ENCODE measurements at places on chromosomes 12 and 14.

GRCh38 chr12:1807087-1807860, 13.1 kb upstream of the LRTM2 start:
- no peak for DNase-seq

DNA sequence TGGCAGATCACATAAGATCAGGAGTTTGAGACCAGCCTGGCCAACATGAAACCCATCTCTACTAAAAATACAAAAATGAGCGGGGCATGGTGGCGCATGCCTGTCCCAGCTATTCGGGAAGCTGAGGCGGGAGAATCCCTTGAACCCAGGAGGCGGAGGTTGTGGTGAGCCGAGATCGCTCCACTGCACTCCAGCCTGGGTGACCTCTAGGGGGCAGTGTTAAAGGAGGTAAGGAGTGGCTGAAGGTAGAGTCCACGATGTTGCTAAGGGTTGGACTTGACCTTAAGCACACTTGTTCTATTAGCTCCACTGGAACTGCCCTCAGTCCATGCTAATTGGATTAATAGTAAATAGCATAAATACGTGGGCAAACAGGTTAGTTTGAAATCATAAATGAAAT, 62.4 kb upstream of the PSMC1 start:
- no peak for DNase-seq

DNA sequence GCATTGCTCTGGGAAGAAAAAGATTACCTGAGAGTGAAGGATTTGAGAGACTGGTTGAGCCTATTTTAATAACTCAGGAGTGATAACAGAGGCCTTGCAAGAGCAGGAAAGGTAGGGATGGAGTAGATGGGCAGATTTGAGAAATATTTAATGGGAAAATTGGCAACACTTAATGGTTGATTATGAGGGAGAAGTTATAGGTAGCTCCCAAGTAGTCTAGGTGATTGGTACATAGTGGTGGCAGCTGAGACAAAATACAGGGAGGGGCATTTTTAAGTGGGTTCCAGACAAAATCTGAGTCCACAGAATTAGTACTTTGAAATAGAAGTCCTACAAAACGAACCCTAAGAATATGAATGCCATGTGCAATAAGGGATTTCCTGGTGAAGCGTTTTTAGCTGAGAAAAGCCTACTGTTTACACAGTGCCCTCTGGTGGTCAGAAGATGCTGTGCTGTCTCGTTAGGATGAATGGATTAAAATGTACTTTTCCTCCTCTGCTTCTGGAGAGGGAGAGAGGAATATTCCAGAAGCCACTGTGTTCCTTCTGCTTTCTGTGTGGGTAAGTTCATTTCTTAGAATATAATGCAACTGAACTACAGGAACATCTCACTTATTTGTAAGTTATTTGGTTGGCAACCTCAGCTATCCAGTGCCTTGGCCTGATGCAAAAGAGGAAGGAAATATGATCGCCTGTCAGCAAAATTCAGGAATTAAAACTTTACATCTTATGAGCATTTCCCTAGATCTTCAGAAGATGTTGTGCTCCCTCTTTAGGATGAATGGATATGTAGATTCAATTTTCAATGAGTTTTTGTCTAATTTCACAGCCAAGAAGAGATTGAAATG, 6.5 kb downstream of the ZBTB1 start:
- peak; percentile 77 for DNase-seq

DNA sequence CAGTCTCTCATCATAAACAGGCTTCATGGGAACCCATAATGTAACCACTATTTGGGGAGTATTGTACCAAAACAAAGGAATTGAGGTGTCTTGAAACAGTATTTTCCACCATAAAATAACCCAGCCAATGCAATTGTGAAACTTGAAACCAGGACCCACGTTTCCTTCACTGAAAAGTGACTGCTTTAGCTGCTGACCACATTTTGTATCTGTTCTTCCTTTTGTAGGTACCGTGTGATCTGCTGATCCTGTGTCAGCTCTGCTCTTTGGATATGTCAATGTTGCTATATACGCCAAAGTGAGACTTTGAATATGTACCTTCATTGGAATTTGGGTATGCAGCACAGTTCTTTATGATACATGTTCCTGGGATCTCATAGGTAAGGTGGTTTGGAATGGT, 95.1 kb upstream of the CNTN1 start:
- DNase-seq, result no peak

DNA sequence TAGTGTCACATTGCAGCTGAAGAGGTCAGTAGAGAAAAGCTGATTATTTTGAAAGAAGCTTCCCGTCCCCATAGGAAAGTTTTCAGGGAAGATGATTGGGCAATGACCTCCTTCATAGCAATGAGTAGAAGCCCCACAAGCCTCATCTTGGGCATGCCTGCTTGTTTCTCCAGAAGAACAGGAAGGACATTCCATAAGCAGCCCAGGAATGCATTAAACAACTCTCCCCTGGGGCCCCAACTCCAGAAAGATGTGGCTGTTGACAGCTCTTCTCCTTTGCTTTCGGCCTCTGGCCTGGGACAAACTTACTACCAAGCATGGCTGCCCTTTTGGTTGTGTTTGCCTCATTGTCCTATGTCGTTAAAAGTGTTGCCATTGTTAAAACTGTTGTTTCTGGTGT, 5.7 kb upstream of the VDR start:
- no peak for DNase-seq

GRCh38 chr12:92719674-92720073, 16.9 kb downstream of the PLEKHG7 start:
- no peak for DNase-seq

DNA sequence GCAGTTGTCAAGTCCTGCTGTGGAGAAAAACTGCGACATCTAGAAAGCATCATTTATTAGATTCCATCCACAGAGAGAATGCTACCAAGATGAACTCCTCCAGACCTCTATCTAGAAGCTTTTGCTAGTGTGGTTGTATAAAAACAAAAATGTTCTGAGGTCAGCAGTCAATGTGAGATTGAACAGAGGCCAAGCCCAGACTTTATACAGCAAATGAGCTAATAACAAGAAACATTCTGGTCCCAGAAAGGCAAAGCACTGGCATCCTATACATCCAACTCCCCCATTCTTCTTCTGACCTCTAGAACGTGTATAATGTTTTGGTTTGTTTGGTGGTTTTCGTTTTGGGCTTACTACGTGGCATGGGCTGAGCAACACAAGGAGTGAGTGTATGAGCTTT, 26.7 kb upstream of the RIN3 start:
- no peak for DNase-seq

DNA sequence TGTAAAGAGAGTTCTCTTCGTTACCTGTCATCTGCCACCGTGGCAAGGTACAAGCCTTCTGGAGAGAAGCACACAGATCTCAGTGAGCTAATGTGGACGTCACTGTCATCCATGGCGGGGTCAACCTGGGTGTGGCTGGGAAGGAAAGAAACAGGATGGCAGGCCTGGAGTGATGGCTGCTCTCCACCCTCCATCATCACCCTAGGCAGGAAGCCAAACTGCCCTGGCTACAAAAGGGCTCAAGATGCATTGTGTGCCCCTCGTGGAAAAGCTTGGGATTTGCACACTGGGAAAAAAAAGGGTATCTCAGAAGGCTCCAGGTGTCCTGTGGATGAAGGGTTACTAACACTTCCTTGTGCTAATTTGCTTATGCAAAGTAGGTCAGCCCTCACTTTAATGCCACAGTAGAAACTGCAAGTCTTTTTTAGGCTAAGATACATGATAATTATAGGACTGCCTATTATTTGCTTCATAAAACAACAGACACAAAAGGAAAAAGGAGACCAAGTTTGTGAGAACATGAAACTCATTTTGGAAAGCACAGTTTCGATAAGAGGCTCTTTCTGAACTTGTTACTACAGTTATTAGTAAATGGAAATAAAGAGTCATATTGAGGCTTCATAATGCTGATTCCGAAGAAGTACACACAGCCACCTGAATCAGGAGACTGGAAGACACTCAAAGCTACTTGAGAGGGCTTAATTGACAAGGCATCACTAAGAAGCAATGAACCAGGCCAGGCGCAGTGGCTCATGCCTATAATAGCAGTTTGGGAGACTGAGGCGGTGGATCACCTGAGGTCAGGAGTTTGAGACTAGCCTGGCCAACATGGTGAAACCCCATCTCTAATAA, 18.9 kb downstream of the RFC5 start:
- peak; percentile 16 for DNase-seq

GRCh38 chr12:124796303-124796960, 67.2 kb downstream of the SCARB1 start:
- DNase-seq, result no peak

DNA sequence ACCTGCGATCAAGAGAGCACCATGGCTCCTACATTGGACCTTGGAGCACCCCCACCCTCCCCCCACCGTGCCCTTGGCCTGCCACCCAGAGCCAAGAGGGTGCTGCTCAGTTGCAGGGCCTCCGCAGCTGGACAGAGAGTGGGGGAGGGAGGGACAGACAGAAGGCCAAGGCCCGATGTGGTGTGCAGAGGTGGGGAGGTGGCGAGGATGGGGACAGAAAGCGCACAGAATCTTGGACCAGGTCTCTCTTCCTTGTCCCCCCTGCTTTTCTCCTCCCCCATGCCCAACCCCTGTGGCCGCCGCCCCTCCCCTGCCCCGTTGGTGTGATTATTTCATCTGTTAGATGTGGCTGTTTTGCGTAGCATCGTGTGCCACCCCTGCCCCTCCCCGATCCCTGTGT, 1.8 kb upstream of the RNU7-1 start:
- no peak for DNase-seq

DNA sequence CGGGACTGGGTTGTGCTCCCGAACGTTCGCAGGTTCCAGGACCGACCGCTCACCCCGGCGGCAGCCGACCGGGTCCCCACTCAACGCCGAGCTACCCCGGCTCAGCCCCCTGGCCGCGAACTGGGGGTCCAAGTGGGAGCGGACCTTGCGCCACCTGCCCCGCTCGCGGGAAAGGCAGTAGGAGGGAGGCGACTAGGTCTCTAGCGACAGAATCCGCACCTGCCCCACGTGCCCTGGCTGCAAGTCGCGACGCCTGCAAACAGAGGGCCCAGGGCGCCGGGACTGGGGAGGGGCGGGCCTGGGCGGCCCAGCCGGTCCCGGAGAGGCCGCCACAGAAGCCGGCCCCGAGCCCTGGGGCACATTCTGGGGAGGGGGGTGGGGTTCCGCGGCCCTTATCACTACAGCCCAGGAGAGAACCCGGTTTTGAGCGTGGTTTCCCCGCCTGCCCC, 239.2 kb upstream of the CPNE8 start:
- no peak for DNase-seq

DNA sequence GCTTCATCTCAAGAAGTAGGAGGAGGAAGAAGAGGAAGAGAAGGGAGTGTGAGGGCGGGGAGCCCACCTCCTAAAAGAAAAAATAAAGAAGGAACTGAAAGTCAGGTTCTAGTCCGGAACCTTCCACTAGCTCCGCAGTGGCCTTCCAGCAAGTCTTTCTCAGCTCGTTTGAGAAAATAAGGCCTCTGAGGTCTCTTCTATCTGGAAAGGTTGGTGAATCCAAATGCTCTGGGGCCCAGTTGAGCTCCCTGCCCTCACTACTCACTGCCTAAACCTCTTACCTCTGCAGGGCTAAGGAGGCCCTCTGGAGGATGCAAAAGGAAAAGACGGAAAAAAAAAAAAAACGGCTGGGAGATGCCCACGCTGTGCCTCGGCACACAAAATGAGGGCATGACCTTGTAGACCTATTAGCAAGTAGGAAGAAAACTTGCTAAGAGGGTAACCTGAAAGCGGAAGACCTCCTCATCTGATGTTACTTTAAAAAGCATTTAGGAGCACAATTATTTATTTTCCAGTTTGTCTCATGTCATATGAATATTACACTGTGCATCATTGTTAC, 35.9 kb downstream of the FBLN5 start:
- peak; percentile 37 for DNase-seq

GRCh38 chr12:58204071-58204470, 262.7 kb downstream of the ATP23 start:
- DNase-seq, result no peak

DNA sequence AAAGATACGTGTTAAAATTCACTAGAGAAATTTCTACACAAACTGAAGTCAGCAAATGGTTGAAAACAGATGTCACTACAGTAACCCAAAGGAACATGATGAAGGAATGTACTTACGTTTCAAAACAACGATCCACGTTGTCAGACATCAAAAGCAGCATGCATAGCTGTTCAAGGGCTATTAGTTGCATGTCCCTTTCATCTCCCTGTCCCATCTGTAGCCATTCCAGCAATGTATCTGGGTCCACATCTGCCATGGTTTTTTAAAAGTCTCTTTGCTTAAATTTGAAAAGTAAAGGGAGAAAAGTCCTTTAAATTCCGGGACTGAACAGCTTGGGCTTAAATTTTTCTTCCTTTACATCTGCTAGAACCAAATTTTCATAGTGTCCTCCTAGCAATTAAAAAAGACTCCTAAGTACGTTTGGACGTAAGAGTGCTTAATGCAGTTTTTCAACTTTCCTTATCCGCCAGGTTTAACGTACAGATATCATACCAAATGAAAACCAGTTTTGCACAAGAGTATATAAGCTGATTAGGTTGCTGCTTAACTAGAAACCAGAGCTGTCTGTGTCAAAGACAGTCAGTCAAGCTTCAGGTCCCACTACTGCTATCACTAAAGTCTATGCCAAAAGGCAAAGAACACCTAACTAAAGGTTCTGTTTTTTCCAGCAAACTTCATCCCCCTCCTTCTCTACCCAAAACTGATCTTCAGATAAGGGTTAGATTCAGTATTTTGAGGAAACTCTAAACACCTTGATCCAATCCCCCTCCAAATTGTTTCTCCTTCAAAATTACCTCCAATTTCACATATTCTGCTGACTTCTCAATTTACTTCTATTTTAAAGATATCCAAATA, 1.7 kb downstream of the HECTD1 start:
- no peak for DNase-seq

DNA sequence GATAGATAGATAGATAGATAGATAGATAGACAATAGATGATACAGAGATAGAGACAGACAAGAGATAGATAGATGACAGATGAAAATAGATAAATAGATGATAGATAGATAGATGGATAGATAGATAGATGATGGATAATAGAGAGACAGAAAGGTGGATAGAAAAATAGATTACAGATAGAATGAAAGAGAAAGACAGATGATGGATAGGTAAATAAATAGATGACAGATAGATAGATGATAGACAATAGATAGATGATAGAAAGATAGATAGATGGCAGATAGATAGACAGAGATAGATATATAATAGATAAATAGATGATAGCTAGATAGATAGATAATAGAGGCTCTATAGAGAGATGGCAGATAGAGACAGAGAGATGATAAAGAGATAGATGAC, 523.0 kb downstream of the BCL11B start:
- DNase-seq, result no peak

GRCh38 chr14:26526137-26526536, 71.7 kb downstream of the NOVA1 start:
- DNase-seq, result no peak

- DNase-seq, result no peak
Observed at GRCh38 chr12:50287271-50287670, 4.0 kb upstream of the LIMA1 start.

GRCh38 chr14:83607682-83608081, 1922.3 kb upstream of the FLRT2 start:
- DNase-seq, result no peak

GRCh38 chr14:102591944-102592762, at the start of gene RCOR1:
RCOR1 (plus strand) TSS chr14:102592649; CDS start chr14:102592887, 238 bp downstream.
- peak; percentile 99 for DNase-seq

DNA sequence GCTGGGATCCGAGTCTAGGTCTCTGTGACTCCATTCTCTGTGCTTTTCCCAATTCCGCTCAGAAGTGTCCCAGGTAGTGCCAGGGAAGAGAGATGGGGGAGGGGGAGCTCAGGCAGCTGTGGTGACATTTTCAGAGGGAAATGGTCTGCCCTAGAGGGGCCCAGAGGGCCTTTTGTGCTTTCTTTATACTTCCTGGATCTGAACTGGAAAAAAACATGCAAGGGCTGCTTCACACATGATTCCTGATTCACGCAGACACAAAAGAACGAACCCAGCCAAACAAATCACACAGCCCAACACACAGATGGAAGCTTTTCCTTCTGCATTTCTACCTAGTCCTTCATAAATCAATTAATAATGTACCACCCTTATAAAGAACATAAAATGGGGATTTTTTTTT, 26.5 kb downstream of the GPR68 start:
- no peak for DNase-seq
